ENCODE measurements at places on chromosomes 4 and X.

DNA sequence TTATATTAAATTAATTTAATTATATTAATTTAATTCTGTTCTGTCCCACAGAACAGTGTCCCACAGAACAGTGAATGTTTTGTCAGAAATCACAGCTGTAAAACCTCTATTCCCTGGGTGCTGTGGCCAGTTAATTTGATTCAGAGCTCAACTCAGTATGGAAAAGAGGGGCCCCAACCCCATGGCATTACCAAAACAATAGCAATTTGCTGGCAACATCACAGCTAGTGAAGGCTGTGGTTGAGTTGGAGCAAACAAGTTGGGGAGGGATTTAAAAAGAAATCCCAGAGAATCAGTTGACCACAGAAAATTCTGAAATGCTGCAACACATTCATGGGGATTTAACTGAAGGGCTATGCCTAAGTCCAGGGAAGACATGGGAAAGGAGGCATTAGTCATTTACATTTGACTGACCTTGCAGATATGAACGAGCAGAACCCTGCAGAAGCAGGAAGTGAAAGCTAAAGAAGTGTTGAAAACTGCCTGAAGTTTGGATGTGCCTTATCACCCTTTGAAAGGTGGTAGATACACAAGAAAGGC is 30.1 kb downstream of the PDHA2 start:
- no peak for DNase-seq
- no peak overlapping the region for H3K27ac ChIP-seq
- no peak overlapping the region for H3K4me3 ChIP-seq
- H3K4me1 ChIP-seq = no peaks in the 10 kb centered on the region

DNA sequence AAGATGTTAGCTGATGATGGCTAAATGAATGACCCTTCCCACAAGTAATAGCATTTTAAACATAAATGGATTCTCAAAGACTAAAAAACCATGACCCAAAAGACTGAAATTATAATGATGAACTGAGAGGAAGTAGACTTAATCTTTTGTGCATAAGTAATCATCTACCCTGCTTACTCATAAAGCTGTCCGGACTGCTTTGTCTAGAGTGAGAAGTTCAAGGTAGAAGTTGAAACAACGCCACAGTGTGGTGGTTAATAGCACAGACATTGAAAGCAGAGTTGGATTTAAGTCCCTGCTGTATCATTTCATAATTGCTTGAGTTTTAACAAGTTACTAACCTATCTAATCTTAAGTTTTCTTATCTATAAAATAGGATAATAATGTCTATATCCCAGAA is 346.6 kb downstream of the CENPC start:
- H3K27ac ChIP-seq = no peak overlapping the region
- no peak for DNase-seq
- no peaks in the 10 kb centered on the region for H3K4me1 ChIP-seq
- H3K27me3 ChIP-seq = no peaks in the 10 kb centered on the region

DNA sequence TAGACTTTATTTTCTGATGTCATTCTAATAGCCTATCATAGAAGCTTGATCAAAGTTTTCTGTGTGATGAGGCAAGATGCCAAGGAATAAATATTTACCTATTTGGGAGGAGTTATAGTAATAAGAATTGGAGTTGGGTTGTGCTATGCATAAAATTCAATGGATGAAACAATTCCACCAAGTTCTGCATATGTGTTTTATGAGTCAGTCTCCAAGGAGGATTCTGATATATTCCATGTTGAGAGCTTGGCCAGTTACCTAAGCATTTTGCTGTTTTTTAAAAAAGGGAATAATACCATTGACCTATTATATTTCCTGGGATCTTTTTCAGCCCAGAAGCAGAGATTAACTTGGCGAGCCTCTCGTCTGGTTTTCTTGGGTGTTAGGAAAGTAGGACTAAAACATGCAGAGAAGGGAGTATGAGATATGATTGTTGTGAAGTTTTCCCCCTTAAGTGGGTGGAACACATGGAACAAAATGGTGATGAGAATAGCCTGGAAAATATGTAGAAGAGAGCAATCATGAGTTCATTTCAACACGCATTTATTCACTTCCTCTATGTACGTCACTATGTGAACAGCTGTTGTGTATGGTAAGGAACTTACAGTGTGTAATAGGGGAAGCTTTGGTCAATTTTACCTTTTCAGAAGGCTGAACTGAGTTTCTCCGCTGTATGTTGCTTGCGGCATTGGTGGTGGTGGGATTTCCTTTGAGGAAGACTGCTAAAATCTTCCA is 39.2 kb downstream of the POLA1 start:
- H3K36me3 ChIP-seq = no peaks in the 10 kb centered on the region
- DNase-seq = no peak
- no peak overlapping the region for H3K4me3 ChIP-seq
- no peaks in the 10 kb centered on the region for H3K4me1 ChIP-seq
- no peaks in the 10 kb centered on the region for H3K27me3 ChIP-seq

- peaks cover 6% of the 10 kb centered on the region for H3K4me1 ChIP-seq
- no peaks in the 10 kb centered on the region for H3K27me3 ChIP-seq
- H3K4me3 ChIP-seq = no peak overlapping the region
- H3K36me3 ChIP-seq = no peaks in the 10 kb centered on the region
These were observed 23.2 kb downstream of the TNIP3 start for GRCh38 chr4:121140716-121141460.

- no peak for DNase-seq
- H3K4me1 ChIP-seq = no peaks in the 10 kb centered on the region
- H3K27ac ChIP-seq = no peak overlapping the region
- H3K36me3 ChIP-seq = no peaks in the 10 kb centered on the region
These were observed 28.3 kb downstream of the ENOX2 start for GRCh38 chrX:130874751-130875150.

DNA sequence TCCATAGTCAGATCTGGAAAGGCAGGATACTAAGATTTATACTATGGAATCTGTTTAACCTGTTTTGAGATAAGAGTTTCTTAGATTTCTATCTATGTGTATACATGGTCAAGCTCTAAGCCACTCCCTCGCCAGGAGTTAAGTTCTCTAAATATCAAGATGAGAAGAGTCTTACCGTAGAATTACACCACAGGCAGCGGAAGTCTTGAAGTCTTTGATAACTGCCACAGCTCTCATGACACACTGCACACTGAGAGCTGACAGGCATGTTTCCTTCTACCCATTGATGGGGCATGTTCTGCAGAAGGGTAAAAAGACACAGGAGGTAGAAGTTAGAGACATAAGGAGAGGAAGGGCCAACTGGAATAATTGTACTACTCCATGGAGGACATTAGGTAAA is 67.7 kb downstream of the DGKK start:
- H3K4me3 ChIP-seq = no peak overlapping the region
- no peaks in the 10 kb centered on the region for H3K4me1 ChIP-seq

GRCh38 chrX:100376576-100376975 is 33.5 kb downstream of the PCDH19 start:
- DNase-seq = no peak
- H3K4me1 ChIP-seq = no peaks in the 10 kb centered on the region
- no peaks in the 10 kb centered on the region for H3K27me3 ChIP-seq
- no peak overlapping the region for H3K4me3 ChIP-seq
- no peak overlapping the region for H3K27ac ChIP-seq

GRCh38 chr4:73446336-73446938 is 10.4 kb downstream of the AFP start:
- H3K27ac ChIP-seq = no peak overlapping the region
- no peaks in the 10 kb centered on the region for H3K4me1 ChIP-seq
- no peaks in the 10 kb centered on the region for H3K27me3 ChIP-seq
- H3K4me3 ChIP-seq = no peak overlapping the region
- no peak for DNase-seq

- H3K4me3 ChIP-seq = peak overlapping the region; percentile 78
- no peaks in the 10 kb centered on the region for H3K27me3 ChIP-seq
- DNase-seq = no peak
These were observed 884 bp downstream of the IDH3G start for GRCh38 chrX:153793291-153793690.

DNA sequence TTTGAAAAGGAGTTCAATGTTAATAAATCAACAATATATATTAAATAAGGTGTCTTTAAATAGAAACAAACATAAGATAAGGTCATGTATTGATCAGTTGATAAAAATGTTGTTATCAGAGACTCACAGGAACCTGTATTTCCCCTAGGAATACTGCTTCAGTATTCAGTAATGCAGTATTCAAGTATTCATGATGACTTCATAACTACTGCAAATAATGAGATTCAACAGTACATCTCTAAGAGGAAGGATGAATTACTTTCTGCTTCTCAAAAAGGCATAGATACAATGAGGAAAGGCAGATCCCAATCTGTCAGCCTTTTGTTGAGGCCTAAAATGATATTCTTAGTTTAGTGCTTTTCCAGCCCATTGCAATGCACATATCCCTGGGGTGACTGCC is 73.7 kb downstream of the MAGEB17 start:
- H3K4me3 ChIP-seq = no peak overlapping the region
- no peaks in the 10 kb centered on the region for H3K36me3 ChIP-seq
- H3K27me3 ChIP-seq = no peaks in the 10 kb centered on the region

DNA sequence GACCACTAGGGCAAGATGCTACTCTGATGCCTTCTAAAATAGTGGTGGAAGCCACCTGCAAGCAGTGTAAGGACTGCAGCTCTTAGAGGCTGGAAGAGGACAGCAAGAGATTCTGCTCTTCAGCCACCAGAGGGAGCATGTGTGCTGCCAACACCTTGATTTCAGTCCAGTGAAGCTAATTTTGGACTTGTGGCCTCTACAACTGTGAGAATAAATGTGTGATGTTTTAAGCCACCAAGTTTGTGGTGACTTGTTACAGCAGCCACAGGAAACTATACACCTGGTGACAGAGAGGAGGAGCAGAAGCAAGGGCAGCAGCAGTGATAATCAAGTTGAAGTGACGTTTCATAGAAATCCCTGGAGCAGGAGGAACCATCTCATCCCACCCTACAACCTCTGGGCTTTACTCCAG is 55.9 kb downstream of the FGFBP1 start:
- H3K4me3 ChIP-seq = no peak overlapping the region
- no peaks in the 10 kb centered on the region for H3K4me1 ChIP-seq
- no peak overlapping the region for H3K27ac ChIP-seq
- H3K27me3 ChIP-seq = peaks cover 3% of the 10 kb centered on the region
- no peaks in the 10 kb centered on the region for H3K36me3 ChIP-seq
- no peak for DNase-seq

- DNase-seq = no peak
- H3K4me3 ChIP-seq = no peak overlapping the region
- no peaks in the 10 kb centered on the region for H3K27me3 ChIP-seq
These were observed 46.0 kb downstream of the GALNT7 start for GRCh38 chr4:173214661-173215060.

GRCh38 chrX:77924320-77924859 is 13.9 kb downstream of the ATP7A start:
- no peak for DNase-seq
- no peak overlapping the region for H3K4me3 ChIP-seq
- H3K36me3 ChIP-seq = no peaks in the 10 kb centered on the region
- no peak overlapping the region for H3K27ac ChIP-seq

GRCh38 chr4:54386042-54386669 is 157.1 kb downstream of the PDGFRA start:
- H3K27me3 ChIP-seq = no peaks in the 10 kb centered on the region
- DNase-seq = no peak
- H3K4me3 ChIP-seq = no peak overlapping the region
- H3K4me1 ChIP-seq = no peaks in the 10 kb centered on the region
- H3K36me3 ChIP-seq = no peaks in the 10 kb centered on the region
- H3K27ac ChIP-seq = no peak overlapping the region

GRCh38 chr4:176293660-176294059 is 24.6 kb upstream of the ASB5 start:
- no peak overlapping the region for H3K27ac ChIP-seq
- no peaks in the 10 kb centered on the region for H3K27me3 ChIP-seq
- H3K4me3 ChIP-seq = no peak overlapping the region
- no peaks in the 10 kb centered on the region for H3K4me1 ChIP-seq
- DNase-seq = no peak

DNA sequence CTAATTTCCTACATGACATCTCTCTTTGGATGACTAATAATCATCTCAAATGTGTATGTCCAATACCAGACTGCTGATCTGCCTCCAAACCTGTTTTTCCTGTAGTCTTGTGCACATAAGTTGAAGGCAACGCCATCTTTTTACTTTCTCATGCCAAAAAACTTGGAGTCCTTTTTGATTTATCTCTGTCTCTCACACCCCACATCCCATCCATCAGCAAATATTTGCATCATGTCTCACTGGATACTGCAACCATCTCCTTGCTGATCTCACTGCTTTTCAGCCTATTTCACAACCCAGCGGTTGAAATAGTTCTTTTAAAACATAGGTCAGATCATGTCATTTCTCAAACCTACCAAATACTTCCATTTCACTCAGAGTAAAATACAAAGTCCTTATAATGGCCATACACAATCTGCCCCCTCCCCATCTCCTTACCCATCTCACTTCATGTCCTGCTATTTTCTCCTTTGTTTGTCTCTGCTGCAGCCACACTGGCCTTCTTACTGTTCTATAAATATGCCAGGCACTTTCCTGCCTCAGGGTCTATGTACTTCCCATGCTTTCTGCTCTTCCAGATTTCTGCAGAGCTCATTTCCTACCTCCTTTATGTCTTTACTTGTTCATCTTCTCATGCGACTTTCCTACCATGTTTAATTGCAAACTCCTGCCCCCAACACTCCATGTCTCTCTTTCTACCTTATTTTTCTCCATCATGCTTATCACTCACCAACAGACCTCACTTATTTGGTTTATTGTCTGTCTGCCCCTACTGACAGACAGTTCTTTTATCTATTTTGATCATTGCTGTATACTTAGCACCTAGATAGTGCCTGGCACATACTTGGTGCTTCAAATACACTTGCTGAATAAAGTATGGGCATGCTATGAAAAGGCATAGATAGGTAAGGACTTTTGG is 98.8 kb downstream of the ANXA3 start:
- H3K27me3 ChIP-seq = no peaks in the 10 kb centered on the region
- no peak overlapping the region for H3K27ac ChIP-seq
- no peaks in the 10 kb centered on the region for H3K4me1 ChIP-seq
- no peak overlapping the region for H3K4me3 ChIP-seq

- H3K27me3 ChIP-seq = no peaks in the 10 kb centered on the region
- no peaks in the 10 kb centered on the region for H3K4me1 ChIP-seq
- H3K4me3 ChIP-seq = no peak overlapping the region
- no peak overlapping the region for H3K27ac ChIP-seq
These were observed 77.9 kb downstream of the PSAPL1 start for GRCh38 chr4:7356667-7357310.

DNA sequence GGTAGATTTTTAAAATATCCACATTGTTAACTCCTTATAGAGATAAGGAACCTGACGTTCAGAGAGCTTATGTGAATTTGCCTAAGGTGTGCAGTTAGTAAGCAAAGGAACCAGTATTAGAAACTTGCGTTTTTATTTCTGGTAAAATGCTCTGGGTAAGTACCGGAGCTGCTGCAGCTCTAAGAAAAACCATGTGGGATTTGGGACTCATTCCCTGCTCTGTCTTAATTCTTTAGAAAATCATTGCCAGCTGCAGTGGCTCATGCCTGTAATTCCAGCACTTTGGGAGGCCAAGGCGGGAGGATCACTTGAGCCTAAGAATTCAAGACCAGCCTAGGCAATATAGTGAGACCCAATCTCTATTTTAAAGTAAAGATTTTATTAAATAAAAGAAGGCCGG is 5.8 kb downstream of the CCKAR start:
- H3K4me1 ChIP-seq = no peaks in the 10 kb centered on the region
- no peak overlapping the region for H3K27ac ChIP-seq
- no peaks in the 10 kb centered on the region for H3K36me3 ChIP-seq
- H3K4me3 ChIP-seq = no peak overlapping the region
- DNase-seq = no peak

- H3K27me3 ChIP-seq = no peaks in the 10 kb centered on the region
- no peaks in the 10 kb centered on the region for H3K36me3 ChIP-seq
These were observed 24.8 kb downstream of the GRIA2 start for GRCh38 chr4:157245351-157245750.
